A172 (cell line): ENCODE measurements at places on chromosomes 4 and X. TPM values are rescaled to one million over a fixed set of nuclear protein-coding genes. Genes with fewer than 3 reads are reported as not detected.

ABCG2 gene
- total RNA-seq: 0.96 and 2.1 TPM in 2 replicates

DNA sequence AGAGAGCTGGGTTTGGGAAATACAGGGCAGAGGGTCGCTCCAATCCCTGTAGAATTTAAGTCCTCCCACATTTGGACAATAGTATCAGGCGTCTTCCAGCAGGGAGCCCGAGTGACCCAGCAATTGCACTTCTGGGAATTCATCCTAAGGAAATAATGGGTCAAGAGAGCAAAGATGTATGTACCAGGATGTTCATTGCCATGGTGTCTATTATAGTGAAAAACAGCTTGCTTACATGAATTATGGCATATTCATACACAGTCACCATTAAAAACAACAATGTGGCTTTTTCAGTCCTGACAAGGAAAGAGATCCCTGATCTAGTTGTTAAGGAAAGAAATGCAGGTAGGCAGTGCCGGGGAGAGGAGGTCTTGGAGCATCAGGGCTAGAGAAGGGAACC is 167.7 kb downstream of the PJA1 start:
- no peak for DNase-seq

SPP1 gene
- 75.5 and 130 TPM in 2 replicates for total RNA-seq

SLC6A14 gene
- total RNA-seq: not detected in 2 replicates

DNA sequence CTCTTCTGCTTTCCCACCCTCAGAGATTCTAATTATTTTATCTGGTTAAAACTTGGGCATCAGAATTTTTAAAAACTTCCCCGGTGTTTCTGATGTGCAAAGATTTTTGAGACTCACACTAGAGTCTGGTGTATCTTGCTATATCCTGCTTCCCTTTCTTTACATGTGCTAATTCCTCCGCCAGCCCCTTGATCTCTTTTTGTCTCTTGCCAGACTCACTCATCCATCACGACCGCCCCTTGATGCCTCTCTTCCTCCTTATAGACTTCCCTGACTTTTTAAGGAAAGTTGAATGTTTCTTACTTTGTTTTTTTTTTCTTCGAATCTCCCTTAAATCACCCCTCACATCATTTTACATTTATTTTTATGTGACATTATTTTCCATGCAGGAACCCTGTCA is 274.9 kb upstream of the PITX2 start:
- DNase-seq: no peak
